ENCODE measurements at places on chromosomes 12 and 14. TPM values are rescaled to one million over a fixed set of nuclear protein-coding genes. Genes with fewer than 3 reads are reported as not detected.

The CYP46A1 gene
- 0.46 TPM for total RNA-seq

The SYNDIG1L gene
- total RNA-seq: 1.2 TPM

The TRAF3 gene
- 16.7 TPM for total RNA-seq

The MOK gene
- 135 TPM for total RNA-seq

The OVCH1 gene
- not detected for total RNA-seq

The MAP3K9 gene
- total RNA-seq: 38.8 TPM
